ENCODE measurements at places on chromosomes 1 and 21. TPM values are rescaled to one million over a fixed set of nuclear protein-coding genes. Genes with fewer than 3 reads are reported as not detected.
A peak's percentile ranks its signal among the peaks of the same experiment; 100 is the strongest.

DNA sequence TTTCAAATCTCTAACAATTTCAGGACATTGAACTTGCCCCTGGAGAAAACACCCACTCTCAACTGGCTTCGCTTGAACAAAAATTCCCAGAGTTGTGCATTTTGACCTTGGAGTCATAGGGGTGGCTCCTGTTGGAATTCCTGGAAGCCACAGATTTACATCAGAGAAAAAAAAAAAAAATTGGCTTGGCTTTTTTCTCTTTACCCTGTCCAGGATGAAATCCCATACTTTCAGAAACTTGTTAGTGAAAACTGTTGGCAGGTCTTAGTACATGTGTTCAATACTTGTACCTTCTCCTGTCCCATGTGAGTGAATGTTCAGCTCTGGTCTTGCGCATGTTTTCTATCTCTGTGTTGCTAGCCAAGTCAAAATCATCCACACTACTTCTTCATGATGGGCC, 228.8 kb downstream of the TGFB2 start:
- no peak for DNase-seq

GRCh38 chr1:199129247-199129646, 490.4 kb downstream of the PTPRC start:
- DNase-seq = no peak

GRCh38 chr1:37905727-37906126, 41.1 kb downstream of the INPP5B start:
- no peak for DNase-seq

DNA sequence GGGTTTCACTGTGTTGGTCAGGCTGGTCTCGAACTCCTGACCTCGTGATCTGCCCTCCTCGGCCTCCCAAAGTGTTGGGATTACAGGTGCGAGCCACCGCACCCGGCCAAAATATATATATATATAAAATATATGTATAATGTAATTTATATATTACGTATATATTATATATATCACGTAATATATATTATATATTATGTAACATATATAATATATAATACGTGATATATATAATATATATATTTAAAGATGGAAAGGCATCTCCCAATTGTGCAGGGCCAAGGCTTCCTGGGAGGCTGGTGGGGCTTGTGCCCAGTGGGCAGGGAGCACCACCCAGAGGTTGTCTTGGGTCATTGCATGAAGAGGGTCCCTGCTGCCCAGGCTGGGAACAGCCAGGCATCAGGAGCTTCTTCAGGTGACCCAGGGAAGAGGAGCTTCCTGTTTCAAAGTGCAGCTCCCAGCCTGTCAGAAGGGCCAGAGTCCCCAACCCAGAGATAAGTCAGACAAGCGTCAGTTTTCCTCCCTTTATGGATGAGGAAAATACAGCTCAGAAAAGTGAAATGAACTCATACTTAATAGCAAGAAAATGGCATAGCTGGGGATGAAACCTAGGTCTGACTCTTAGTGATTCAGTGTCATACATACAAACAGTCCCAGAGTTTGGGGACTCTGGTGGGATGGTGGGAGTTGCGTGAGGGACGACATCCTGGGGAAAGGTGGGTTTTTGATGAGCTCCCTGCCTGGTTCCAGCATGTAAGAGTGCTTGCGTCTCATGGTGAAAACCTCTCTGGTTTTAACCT, 12.0 kb downstream of the UBE2Q1 start:
- peak; percentile 56 for DNase-seq

- DNase-seq = no peak
These were observed 3.0 kb downstream of the PUSL1 start for GRCh38 chr1:1311107-1312104.

DNA sequence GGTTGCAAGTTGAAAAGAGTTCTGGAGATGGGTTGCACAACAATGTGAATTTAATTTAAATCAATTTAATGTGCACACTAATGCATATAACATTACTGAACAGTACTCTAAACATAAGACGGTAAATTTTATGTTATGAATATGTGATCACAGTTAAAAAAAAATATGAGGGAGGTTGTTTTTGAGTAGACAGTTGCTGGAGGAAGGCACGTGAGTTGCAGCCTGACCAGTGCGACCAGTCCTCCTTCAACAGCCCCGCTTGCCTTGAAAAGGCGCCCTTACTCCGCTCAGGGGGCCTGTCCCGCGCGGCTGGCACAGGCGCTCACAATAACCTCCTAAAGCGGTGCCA, 322 bp upstream of the OLIG1 start:
- DNase-seq = no peak

The PGBD5 gene
- 2.8 TPM for total RNA-seq

DNA sequence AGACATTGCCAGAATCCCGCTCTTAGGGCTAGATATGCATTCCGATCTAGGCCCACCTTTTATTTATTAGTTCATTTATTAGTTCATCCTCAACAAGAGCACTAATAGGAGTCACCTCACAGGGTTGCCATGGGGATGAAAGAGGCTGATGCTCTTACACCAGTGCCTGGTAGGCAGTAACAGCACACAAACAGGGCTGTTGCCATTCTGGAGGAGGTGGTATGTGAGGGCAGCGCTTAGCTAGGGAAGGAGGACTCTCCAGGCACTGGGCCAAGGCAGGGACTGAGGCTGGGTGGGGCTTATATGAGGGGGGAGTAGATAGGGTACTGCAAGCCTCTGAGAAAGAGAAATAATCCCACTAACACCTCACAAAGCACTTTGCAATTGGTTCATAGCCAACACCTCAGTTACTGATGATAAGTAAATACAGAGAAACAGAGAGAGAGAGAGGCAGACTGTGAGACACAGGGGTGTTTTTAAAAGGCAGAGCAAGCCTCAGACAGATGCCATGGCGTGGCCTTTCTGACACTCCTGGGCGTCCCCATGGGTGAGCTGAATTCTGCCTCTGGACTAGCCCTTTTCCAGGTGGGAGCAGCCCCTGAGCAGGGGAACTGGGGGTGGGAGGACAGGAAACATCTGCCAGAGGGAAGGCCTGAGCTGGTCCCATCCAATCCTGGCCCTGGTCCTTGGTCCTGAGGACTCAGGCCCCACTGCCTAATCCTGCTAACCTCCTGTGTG, 5.9 kb downstream of the FCGR2A start:
- no peak for DNase-seq

DNA sequence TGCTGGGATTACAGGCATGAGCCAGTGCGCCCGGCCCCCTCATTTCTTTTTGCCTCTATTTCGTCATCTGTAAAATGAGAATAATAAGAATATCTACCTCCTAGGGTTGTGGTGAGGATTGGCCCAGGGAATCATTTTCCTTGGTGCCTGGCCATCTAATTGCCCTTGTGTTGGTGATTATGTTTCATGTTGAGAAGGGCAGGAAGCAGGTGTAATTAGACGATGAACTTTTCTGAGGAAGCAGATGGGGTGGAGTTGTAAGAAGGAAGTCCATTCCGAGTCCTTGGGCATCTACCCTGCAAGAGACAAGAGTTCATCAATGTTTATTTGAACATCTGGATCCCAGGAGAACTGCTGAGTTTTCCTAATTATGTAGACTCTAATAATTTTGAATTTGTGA, 38.7 kb upstream of the NEK2 start:
- DNase-seq = no peak

DNA sequence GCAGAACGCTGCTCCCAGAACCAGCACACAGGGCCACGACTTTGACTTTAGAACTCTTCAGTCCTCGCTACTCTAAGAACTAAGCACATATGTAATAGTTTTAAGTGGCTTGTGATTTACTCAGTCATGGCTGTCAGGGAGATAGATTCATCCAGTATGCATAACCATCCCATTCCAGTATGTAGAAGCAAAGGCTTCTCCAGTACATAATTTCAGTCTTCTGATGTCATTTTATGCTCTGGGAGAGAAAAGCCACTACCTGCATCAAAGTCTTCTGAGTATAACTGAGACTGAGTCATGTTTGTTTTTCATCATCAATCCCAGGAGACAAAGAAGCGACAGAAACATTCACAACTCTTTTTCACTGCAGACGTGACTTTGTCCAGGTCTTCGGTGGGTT, 885.7 kb downstream of the PLA2G4A start:
- no peak for DNase-seq

GRCh38 chr1:118786454-118787155, 201.5 kb downstream of the TBX15 start:
- DNase-seq = no peak

DNA sequence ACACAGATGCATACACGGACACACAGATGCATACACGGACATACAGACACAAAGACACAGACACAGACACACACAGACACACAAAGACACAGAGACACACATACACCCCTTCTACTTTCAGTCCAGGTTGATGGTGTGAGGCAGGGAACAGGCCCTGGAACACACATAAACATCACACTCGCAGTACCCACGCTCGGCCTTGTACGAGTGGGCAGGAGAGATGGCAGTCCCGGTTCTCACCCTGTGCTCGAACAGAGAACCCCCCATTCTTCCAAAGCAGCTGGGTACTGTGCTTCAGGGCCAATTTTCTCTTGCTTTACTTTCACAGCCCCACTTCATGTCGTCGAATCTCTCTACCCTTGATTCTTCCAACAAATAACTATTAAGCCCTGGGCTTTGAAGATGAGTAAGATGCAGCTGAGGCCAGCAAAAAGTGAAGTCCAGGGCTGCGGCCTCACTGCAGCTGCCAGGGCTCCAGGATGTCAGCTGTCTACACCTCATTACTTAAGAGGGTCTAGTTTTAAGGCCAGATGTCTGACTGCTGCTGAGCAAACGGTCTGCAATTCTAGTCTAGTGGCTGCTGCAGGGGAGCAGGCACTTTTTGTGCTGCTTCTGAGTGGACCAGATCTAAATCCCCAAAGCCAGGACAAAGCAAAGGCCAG, 90.1 kb downstream of the PGBD5 start:
- no peak for DNase-seq

DNA sequence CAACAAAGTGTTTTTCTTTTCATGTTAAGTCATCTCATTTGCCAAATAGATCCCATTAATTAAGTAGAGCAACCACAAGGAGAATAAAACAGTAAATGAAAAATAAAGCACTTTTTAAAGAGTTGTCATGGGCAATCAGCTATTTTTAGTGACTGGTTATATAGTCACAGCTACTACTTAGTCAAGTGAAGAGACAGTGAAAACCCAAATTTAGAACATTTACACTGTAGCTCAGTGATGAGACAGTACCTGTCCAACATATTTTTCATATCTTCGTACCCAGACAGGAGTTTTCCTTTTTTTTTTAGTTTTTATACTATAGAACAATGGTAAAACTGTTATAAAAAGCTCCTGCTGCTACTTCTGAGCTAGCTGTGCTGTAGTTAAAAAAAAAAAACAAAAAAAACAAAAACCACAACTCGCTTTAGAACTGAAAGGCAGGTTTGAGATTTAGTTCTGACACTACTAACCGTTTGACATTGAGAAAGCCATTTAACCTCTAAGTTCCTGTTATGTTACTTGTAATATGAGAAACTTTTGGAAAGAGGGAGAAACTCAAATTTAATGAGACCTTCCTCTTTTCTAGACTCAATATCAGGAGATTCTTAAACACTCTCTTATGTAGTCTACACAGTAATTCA, 777.5 kb downstream of the ADGRL2 start:
- no peak for DNase-seq

GRCh38 chr21:28111151-28111619, 881.5 kb downstream of the LTN1 start:
- DNase-seq = peak; percentile 80

- DNase-seq = no peak
These were observed 41.6 kb upstream of the LRRC3 start for GRCh38 chr21:44413566-44414290.

DNA sequence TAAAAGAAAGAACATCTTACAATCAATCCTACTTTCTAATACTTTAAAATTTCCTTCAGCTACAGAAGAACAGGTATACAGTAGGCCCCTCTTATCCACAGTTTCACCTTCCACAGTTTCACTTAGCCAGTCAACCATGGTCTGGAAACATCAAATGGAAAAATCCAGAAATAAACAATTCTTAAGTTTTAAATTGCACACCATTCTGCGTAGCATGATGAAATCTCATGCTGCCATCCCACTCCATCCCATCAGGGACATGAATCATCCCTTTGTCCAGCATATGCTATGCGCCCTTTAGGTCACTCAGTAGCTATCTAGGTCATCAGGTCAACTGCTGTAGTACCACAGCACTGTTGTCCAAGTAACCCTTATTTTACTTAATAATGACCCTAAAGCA, 67.7 kb downstream of the HSF2BP start:
- no peak for DNase-seq

- no peak for DNase-seq
These were observed 4.8 kb upstream of the WDR47 start for GRCh38 chr1:109046671-109047070.

DNA sequence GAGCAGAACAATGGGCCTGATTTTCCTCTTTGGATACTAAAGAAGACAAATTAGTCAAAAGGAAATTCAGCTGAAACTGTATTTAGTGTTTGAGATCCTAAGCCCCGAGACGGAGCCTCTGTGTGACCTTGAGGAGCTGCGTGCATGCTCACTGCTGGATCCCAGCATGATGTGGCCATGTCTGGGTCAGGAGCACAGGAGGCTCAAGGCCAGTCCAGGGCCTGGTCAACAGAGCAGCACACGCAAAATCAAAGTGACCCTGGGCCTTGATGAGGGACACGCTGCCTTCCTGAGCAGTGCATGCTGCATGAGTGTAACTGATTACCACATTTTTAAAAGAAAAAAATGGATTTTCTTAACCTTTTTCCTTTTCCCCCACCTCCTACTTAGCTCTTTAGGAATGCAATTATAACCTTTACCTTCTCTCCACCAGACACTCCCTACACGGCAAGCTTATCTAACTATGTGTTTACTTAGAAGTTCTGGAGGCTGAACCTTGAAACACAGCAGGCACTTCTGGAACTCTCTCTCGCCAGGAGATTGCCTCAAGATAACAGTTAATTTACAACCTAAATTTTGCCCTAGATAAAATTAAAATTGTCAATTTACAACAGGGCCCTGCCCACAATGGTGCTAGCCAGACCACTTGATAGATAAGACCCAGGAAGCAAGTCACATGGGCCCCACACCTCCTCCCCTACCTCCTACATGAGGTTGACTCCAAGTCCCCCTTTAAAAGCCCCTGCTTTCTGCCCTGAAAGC, 144.6 kb downstream of the LRIG2 start:
- no peak for DNase-seq

The ORC1 gene
- total RNA-seq = not detected
